ENCODE measurements at places on chromosomes 3 and 15.

DNA sequence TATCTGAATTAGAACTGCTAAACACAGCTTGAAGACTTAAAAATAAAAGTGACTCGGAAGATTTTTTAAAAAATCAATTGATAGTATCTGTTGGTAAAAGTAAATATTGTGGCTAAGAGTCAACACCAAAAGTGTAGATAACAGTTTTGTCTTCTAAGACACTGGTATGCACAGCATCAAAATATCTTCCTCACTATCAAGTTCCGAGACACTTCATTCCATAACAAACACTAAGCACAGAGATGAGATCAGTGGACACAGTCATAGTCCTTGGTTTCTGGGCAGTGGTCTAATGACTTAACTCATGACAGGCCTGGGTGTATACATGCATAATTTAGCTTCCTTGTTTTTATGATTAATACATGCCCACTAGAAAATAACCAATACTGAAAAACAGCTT is 63.2 kb downstream of the PXYLP1 start:
- peak; percentile 56 for DNase-seq

- no peak for DNase-seq
Observed at GRCh38 chr3:152219216-152219615, 49.5 kb upstream of the MBNL1 start.

GRCh38 chr3:59845386-59845785 is 795.6 kb upstream of the CFAP20DC start:
- no peak for DNase-seq

DNA sequence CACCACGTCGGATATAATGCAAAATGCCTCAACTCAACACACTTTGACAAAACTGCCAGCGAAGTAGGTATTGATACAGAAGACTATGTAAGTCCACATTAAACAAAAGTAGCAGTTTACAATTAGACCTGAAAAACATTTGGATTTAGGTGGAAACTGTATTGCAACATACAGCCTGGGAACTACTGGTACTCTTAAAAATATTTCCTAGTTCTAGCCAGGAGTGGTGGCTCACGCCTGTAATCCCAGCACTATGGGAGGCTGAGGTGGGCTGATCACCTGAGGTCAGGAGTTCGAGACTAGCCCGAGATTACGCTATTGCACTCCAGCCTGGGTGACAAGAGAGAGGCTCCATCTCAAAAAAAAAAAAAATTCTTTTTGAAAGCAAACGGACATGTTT is 246.2 kb downstream of the ZBTB20 start:
- DNase-seq = peak; percentile 43

GRCh38 chr15:88776646-88777045 is 26.6 kb upstream of the ACAN start:
- no peak for DNase-seq

GRCh38 chr15:100318880-100319279 is 22.9 kb downstream of the ADAMTS17 start:
- no peak for DNase-seq

- no peak for DNase-seq
Observed at GRCh38 chr3:99845331-99845730, 27.7 kb downstream of the CMSS1 start.

GRCh38 chr15:29934251-29934650 is 112.0 kb upstream of the TJP1 start:
- peak; percentile 60 for DNase-seq

GRCh38 chr3:13045904-13046568 is 27.2 kb downstream of the IQSEC1 start:
- DNase-seq = no peak

- no peak for DNase-seq
Observed at GRCh38 chr15:53586799-53587198, 172.7 kb downstream of the WDR72 start.

- DNase-seq = no peak
Observed at GRCh38 chr3:177705976-177706823, 508.9 kb upstream of the TBL1XR1 start.

DNA sequence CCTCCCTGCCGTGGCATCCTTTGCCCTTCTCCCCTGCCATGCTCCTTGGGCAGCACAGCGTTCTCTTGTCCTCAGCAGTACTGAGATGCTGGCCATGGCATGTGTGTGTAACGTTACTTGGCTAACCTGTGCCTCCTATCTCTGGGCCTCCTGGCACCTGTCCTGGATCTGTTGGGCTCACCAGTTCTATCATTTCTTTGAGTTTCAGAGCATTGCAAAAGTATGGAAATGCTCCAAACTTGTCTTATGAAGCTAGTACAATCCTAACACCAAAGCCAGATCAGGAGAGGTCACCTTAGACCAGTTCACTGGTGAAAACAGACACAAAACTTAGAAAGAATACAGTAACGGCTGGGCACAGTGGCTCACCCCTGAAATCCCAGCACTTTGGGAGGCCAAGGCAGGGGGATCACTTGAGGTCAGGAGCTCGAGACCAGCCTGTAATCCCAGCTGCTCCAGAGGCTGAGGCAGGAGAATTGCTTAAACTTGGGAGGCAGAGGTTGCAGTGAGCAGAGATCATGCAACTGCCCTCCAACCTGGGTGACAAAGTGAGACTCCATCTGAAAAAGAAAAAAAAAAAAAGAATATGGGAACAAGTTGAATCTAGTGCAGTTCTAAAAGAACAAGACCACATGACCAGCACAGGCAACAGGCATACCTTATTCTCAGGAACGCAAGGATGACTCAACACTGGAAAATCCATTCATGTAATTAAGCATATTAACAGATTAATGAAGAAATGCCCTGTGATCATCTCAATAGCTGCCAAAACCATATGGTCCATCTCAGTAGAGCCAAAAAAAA is 62.4 kb upstream of the TRPM1 start:
- DNase-seq = no peak

DNA sequence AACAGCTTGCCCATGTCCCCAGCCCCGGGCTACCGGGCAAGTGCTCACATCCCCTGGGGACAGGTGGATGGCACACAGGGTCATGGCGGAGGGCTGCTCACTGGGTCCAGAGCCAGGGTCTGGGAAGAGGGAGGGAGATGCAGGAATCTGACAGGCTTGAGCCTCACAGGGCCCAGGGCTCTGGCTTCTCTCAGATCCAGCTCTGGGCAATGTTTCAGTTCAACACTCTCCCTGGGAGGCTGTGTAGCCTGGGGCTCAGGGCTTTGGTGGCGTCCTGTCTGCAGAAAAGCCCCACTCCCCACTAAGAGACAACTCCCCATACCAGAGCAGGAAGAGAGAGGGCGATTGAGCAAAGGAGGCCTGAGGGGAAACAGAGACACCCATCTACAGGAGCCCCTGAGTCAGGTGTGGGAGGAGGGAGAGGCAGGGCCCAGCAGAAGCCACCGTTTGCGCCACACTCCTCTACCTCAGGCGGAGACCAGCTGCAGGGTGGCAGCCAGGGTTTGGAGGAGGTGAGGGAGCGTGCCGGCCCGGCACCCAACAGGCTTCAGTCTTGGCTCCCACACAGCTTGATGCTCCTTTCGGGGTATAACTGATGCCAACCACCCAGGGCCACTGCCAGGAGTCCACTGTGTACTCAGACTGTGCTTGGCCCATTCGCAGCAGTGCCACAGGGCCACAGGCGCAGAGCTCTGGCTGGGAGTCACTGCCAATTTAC is 16.8 kb upstream of the SRP14 start:
- no peak for DNase-seq

DNA sequence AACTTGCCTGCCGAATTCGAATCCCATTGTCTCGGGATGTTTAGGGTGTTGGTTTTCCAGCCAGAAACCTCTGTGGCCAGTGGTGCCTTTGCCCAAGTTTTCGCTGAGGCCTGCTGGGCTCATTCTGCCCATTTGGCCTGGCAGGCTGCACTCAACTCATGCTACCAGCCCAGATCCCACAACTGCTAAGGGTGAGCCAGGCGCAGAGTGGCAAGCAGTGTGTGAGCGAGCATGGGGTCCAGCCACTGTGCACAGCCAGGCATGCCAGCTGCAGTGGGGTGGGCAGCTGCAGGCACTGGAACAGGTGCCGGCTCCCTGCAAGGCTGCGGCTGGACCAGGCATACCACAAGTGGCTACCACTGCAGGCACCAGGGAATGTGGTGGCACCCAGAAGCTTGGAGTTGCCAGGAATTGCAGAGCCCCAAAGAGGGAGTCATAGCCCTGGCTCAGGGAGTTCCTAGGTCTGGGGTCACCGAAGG is 151.4 kb upstream of the P2RY1 start:
- no peak for DNase-seq

- DNase-seq = no peak
Observed at GRCh38 chr3:23256741-23257435, 53.8 kb downstream of the UBE2E2 start.

GRCh38 chr3:127366383-127366782 is 78.5 kb upstream of the PRR20G start:
- DNase-seq = no peak

GRCh38 chr3:114584734-114585371 is 291.0 kb downstream of the TIGIT start:
- no peak for DNase-seq

DNA sequence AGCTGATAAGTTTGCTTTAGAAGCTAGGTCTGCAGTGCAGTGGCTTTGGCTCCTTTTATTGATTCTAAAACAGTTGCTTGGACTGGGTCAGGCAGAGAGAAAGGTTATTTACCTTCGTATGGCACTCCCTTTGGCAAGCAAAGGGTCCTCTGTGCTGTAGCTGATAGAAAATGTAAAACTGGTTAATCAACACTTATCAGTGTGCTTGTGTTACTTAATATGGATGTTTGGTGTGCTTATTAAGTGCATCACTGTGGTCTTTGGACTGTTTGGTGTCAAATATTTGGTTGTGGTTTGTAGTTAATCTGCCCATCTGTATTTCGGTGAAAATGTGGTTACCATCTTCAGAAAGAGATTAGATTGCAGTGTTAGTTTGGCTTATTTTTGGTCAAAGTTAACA is 16.0 kb downstream of the UBE2E2 start:
- DNase-seq = no peak

- no peak for DNase-seq
Observed at GRCh38 chr3:35505772-35506171, 133.6 kb upstream of the ARPP21 start.

DNA sequence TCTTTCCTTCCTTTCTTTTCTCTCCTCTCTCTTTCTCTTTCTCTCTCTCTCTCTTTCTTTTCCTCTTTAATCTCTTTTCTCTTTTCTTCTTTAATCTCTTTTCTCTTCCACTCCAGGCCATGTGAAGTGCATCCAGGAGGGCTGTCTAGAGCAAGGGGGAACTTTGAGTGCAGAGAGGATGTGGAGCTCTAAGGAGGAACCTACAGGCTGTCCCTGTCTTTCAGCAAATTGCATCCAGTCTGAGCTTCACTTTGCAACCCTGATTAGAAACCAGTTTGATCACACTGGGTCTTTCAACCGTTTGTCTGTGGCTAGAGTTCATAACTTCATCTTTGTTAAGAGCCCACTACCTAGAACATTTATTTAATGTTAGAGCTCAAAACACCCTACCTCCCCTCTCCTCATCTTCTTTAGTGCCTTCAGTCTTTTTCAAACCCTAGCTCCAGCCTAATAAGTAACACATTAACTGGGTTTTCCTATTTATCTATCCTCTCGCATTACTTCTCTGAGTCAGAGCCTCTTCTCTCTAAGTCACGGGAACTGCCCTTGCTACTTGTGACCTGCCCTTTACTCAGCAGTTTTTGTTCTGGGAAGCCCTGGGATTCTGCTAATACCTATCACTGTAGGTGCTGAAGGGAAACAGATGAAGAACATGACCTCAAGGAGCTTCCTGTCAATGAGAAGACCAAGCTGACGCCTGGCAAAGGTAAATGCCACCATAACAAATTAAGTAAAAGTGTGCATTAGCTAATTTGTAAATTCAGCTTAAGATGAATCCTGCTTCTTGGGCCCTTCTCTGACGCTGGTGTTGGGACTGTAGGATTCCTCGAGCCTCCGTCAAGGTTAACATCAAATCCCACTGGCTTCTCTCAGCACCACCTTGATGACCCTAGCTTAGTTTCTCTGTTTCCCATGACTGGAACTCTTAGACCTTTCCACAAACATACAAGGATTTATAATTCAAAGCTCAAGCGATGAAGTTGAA is at the start of gene GCNT3:
GCNT3 (plus strand) TSS at position 508 of the 985 bp plus-strand sequence. CDS start 6,456 bp downstream, outside the sequence.
- peak; percentile 27 for DNase-seq

DNA sequence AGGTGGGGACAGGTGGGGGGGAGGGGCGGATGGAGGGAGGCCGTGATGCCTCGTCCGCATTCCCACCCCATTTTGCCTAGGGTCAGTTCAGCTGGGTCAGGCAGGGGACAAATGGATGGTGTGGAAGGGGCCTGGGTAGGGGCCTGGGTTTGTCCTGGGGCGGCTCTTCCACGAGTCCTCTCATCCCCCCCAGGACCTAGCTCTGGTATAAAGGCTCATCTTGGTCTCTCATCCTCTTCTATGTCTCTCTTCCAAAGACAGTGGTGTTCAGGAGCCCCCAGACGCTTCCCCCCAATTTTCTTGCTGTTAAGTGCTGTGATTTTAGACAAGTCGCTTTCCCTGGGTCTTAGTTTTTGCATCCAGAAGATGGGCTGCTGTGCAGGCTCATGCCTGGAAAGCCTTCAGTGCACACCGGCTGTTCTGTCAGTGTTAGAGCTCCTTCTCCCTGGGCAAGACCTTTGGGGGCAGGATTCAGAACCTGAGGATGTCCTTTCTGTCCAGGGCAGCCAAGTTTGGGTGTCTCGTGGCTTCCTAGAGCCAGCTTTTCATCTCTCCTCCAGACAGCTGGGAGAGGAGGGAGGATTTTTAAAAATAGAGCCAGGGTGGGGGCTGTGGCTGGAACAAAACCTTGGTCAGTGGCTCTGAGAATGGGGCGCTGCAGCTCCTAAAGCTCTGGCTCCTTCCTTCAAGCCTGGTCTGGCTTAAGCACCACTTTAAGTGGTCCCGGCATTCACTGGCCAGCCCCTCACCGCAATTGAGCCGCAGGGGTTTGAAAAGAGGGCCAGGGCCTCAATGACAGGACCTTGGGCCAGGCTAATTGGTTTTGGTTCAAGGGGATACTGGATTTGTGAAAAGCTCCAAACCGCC is 37.7 kb upstream of the POLG start:
- no peak for DNase-seq

DNA sequence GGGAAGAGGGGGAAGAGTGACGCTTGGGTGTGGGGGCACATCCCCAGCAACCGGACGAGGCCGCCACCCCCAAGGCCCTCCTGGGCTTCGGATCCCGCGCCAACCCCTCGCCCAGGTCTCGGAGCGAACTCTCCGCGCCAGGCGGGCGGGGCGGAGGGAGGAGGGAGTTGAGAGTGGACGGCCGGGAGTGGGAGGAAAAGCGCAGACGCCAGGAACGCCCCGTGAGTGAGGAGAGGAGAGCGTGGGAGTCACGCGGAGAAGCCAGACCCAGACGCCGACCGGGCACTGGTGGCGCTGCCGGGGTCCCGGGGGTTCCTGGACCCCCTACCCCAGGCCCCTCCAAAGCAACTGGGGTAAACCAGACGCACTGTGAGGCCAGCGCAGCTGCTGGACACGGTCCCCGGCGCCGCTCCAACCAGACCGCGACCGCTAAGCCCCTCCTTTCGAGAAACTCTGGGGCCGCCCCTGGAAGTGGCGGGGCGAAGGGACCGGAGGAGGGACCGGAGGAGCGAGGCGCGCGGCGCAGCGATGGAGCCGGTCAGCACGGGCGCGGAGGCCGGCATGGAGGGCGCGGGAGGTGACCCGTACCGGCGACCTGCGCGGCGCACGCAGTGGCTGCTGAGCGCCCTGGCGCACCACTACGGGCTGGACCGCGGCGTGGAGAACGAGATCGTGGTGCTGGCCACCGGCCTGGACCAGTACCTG is at the start of gene EFCC1:
EFCC1 (plus strand) TSS at position 204 of the 705 bp plus-strand sequence; CDS start at position 529, 325 bp downstream.
- peak; percentile 63 for DNase-seq

Measured in adipocyte (in vitro differentiated cells).